ENCODE measurements at places on chromosomes 16 and 17.

- DNase-seq = no peak
Observed at GRCh38 chr17:79951361-79952264, 84.1 kb downstream of the TBC1D16 start.

DNA sequence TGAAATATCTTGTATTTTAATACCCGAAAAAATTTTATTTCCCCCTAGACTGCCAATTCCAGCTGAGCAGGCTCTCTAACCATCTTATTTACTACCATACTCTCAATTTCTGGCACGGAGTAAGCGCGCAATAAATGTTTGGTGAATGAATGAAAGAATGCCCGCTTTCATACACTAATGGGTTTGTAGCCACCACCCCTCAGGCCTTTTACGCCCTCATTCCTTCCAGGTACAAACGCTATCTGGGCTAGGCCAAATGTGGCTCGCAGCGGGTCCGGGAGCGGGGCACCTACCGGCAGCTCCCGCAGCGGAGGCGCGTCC is 536 bp upstream of the PLD2 start:
- DNase-seq = no peak

DNA sequence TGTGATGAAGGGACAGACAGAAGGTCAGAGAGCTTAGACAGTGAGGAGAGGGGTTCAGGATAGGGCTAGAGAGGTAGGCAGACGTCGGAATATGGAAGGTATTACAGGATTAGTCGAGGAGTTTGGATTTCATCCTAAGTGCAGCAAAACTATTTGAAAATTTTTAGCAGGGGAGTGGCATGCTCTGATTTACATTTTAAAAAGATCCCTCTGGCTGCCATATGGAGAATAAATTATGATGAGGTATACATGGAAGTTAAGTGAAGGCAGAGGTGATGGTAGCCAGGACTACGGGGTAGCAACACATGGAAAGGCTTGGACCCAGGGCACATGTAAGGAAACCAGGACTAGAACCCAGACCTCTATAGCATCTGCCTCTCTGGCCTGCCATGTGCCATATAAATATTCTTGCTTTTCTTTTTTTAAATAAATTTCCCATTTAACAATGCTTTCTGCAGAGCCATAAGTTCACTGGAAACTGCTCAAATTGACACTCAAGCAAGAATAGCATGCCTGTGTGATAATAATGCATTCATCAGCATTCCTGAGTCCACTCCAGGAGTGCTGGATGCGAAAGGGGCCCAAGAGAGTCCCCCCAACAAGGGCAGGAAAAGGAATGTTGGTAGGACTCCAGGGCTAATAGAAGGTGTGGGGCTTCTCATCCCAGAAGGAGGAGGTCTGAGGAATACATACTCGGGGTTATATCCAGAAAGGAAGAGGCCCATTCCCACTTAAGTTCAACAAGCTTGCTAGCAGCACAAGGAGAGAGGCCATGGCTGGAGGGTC is 78.2 kb downstream of the HLF start:
- no peak for DNase-seq

DNA sequence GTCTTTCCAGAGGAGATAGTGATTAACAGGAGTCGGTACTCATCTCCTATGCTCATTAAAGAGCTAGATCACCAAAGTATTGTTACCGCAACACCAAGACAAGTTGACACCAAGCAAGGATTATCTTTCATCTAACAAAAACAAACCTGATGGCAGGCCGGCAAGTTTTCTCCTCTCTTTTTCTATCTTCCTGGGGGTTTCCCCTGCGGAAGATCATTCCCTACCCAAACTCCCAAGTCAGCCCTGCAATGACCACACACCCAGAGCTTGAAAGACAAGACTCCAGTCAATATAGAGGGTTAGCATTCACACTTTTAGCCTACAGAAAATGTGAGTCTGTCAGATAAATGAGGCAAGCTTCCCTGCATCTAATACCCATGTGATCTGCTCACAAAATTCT is 312.1 kb downstream of the SOX9 start:
- no peak for DNase-seq

- no peak for DNase-seq
Observed at GRCh38 chr17:2410951-2411350, 10.1 kb upstream of the MNT start.

- DNase-seq = no peak
Observed at GRCh38 chr17:32298721-32299579, 33.3 kb downstream of the RHBDL3 start.

DNA sequence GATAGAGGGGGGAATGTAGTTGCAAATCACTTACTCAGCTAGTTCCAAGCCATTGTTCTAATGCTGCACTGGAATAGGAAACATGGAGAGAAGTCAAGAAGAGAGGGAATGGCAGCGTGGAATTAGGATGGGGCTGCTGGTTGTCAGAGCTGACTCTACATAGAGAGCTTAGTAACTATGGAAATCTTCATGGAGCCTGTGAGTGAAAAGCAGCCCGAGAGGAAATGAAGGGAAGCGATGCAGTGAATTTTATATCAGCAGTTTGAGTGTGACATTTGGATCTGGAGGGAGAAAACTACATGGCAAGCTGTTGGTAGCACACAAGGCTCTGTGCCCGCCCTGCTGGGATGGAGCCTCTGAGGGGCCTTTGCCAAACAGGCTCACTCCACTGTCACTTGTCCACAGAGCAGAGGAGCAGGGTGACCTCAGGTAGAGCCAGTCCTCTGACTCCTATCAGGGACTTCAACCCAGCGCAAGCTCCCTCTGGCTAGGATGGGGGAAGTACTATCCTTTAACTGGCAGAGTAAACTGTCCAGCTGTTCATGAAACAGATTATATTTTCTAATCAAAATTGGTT is 27.9 kb upstream of the PMFBP1 start:
- no peak for DNase-seq

- no peak for DNase-seq
Observed at GRCh38 chr16:31711344-31711845, 162.2 kb upstream of the ZNF267 start.

GRCh38 chr17:31579265-31579664 is 187.8 kb downstream of the RAB11FIP4 start:
- no peak for DNase-seq

- no peak for DNase-seq
Observed at GRCh38 chr17:17987187-17987896, 14.7 kb downstream of the DRC3 start.

DNA sequence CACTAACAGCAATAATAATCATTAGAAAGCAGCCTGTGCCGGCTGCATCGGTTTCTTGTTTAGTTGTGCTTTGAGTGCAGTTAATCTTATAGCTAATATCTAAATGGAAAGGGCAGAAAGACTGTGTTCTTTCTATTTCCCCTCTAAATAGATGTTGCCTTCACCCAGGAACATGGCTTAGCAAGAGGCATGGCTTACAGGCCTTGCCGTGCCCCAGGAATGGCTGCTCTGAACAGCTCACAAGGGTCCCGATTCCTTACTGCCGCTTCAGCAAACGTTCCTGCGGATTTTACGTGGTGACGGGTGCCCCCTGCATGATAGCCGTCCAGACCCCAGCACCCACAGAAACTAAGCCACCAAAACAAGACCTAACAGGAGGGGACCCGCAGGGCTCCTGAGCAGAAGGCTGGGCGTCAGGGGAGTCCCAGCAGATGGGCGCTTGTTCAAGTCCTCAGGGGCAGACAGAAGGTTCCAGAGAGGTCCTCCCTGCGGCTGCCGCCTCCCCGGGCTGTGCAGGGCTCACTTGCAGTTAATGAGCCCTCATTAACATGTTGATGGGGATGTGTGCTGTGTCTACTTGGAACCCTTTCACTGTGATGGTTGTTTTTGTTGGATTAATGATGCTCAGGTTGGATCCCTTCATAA is 52.5 kb upstream of the ENPP7 start:
- no peak for DNase-seq

DNA sequence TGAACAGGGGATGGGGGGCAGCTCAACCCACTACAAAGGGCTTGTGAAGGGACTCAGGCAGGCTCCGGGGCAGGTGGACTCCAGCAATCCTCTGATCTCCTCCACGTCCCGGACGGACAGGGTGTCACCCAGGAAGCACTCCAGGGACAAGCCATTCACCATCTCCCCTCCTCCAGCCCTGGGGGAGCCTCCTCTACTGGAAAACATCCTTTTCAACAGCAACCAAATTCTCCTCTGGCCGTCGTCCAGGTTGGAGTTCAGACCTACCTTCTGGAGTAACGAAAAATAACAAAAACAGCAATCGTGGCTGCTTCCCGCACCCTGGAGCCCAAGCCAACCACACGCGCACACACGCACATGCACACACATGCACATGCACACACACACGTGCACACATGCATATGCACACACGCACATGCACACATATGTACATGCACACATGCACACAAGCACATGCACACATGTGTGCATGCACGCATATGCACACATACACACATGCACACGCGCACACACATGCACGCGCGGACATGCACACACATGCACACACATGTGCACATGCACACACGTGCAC is 8.9 kb upstream of the RBFOX3 start:
- DNase-seq = no peak

- DNase-seq = no peak
Observed at GRCh38 chr17:63639125-63639524, 16.9 kb downstream of the MAP3K3 start.

- no peak for DNase-seq
Observed at GRCh38 chr16:48342591-48342990, 42.6 kb downstream of the SIAH1 start.

GRCh38 chr16:2038382-2039231 is 9.0 kb downstream of the NTHL1 start:
- no peak for DNase-seq

DNA sequence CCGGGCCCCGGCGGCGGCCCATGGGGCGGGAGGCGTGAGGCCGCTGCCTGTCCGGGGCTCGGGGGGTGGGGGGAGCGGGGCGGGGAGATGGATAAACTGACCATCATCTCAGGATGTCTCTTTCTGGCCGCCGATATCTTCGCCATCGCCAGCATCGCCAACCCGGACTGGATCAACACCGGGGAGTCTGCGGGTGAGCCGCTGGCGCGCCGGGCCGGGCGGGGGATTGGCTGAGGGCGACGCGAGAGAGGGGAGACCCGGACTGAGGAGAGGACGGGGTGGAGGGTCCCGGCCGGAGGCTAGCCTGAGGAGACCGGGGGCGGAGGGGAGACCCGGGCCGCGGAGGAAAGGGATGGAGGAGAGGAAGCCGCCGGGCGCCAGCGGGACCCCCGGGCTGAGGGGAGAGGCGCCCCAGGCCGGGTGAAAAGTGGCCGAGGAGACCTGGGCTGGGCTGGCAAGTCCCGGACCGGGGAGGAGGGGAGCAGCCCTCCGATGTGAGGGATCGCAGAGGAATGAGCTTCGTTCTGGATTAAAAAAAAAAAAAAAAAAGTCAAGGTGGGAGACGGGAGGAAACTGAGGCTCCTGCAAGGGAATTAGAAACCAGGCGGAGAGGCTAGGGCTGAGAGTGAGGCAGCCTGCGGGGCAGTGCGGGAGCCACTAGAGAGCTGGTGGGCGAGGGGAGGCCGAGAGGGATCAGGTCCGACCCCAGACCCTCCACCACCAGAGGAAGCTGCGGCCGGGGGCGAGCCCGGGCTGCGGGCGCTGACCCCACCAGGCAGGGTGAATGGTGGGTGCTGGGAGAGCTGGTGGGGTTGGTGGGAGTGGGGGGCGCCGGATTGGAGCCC is 526 bp downstream of the MOSMO start:
- no peak for DNase-seq

DNA sequence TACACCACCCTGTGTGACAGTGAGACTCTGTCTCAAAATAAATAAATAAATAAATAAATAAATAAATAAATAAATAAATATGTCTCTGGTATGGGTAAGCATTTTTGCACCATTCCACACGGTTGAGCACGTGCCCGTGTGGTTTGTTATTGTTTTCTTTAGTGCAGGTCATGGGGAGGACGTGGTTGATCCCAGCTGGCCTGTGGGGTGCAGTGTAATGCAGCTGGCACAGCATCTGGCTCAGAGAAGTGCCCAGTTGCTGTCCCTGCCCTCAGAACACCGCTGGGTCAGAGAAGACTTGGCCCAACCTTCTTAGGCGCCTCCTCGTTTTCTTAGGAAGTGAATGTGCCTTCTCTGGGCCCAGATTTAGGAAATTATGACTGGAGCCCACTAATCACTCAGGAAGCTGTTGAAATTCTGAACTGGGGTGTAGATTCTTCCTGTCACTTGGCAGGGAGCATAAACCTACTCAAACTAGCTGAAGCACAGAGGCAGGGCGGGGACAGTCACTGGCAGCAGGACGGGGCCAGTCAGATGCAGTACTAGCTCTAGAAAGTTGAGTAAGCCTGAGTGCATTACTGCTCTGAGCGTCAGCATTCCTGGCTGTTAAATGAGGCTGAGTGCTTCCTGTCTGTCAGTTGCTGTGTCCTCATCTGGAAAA is 85.9 kb downstream of the SNX29 start:
- no peak for DNase-seq

- DNase-seq = no peak
Observed at GRCh38 chr16:64924086-64924485, 197.8 kb downstream of the CDH11 start.

DNA sequence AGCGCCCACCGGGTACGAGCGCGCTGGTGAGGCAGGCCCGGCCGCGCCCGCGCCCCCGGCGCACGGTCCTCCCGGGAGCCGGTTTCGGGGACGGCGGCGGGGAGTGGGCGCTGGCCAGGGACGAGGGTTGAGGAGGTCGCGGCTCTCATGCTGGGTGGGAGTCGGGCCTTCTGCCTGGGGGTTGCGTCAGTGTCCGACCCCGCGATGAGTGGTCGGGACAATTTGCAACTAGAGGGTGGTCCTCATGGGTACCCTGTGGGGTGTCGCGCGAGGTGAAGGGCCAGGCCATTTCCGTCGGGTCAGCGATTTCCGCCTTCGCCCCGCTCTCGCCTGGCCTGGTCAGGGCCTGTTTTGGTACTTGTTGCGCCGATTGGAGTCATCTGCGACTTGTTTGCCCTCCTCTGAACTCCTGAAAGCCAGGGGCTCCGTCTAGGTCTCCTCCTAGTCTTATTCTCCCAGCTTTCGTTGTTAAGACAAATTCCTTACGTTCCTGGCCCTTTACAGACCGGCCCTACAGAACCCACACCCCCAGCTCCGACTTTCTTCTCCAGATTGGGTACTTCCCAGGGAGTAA is 14.9 kb downstream of the NAA60 start:
- DNase-seq = no peak

- DNase-seq = no peak
Observed at GRCh38 chr16:2964475-2965336, 631 bp downstream of the KREMEN2 start.

GRCh38 chr17:81335773-81336157 is 40.7 kb upstream of the SLC38A10 start:
- no peak for DNase-seq

GRCh38 chr16:79278506-79278905 is 322.0 kb downstream of the MAF start:
- no peak for DNase-seq

- DNase-seq = no peak
Observed at GRCh38 chr16:67763066-67763465, 43.3 kb downstream of the RANBP10 start.

Data from iPS DF 19.7 (cell line).